ENCODE measurements at places on chromosomes 5 and 9.
A peak's percentile ranks its signal among the peaks of the same experiment; 100 is the strongest.

DNA sequence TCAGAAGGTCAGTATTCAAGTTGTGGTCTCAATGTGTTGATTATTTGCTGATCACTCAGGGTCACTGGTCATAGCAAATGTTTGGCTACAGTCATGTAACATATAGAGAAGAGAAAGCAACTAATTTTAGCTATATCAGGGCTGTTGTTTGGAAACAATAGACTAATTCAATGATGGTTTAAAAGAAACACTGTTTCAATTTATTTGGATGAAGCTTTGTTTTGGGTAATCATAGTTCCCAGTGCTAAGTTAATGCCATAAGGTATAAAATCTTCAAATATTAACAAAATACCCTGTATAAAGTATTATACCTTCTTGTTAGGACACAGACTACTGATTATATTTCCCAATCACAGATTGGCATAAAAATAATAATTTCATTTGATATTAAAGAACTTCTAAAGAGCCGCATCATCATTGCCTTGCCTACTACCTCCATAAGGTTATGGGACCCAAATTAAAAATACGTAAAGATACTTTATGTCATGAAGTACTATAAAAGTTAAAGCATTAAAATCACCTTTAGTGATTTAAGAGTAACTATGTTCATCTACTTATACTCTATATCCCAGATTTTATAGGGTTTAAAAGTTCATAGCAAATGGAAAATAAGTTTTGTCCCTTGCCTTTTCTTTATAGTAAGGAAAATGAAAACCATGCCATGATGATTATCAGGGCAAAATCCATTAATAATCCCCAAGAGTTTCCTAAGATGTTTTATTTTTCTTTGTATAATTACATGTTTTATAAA lies 6.0 kb downstream of the NR3C1 start:
- no peak for DNase-seq

GRCh38 chr5:54673523-54674225 lies 156.1 kb downstream of the SNX18 start:
- DNase-seq = no peak

- no peak for DNase-seq
Measured at GRCh38 chr5:67163863-67164595, 32.6 kb downstream of the CD180 start.

DNA sequence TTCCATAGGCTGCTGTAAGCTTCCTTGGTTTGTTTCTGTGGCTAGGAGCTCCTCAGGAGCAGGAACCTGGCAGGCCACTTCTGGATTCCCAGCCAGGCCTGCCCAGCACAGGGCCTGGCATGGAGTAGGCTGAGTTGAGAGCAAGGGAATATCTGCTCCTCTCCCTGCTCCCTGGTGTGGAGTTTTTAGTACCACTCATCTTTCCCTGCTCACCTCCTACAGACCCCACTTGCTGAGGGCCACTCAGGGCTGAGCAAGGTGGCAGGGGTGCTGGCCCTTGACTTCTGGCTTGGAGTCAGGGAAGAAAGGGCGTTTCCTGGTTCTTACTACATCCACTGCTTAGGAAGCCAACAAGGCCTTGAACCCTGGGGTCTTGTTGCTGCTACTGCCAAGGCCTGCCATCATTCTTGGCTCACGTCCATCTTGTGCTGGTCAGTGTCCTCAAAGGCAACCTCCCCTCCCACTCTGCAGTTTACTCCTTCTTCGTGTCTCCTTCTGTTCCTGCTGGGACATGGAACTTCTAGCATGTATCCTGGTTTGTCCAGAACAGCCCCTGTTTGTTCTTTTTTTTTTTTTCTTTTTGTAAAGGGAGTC lies 54.9 kb downstream of the PSD2 start:
- DNase-seq = no peak

DNA sequence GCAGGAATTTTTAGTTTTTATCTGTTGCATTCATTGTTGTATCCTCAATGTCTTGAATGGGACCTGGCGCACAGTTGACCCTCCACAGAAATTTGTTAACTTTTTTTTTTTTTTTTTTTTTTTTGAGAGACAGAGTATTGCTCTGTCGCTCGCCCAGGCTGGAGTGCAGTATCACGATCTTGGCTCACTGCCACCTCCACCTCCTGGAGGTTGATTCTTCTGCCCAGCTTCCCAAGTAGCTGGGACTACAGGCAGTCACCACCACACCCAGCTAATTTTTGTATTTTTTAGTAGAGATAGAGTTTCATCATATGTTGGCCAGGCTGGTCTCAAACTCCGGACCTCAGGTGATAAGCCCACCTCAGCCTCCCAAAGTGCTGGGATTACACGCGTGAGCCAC lies 205.9 kb downstream of the ROR2 start:
- DNase-seq = no peak

DNA sequence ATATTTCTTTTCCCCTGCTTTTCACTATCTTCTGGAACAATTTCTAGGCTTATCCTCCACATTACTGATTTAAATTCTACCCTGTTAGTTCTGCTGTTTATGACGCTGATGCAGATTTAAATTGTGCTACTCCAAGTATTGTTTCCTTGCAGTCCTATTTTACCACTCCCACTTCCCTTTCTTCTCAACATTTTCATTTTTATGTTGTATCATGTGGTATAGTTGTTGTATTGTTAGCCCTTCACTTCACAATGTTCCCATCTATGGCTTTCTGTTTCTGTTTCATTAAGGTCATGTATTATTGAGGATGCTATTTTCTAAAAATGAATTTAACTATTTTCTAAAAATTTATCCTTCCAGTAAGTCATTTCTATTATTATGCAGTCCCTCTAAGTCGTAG lies 254.4 kb downstream of the NDUFS4 start:
- DNase-seq = no peak

- peak; percentile 77 for DNase-seq
Measured at GRCh38 chr9:82170866-82171265, 182.3 kb downstream of the SPATA31D1 start.

- no peak for DNase-seq
Measured at GRCh38 chr5:163475411-163475810, 15.0 kb downstream of the HMMR start.

DNA sequence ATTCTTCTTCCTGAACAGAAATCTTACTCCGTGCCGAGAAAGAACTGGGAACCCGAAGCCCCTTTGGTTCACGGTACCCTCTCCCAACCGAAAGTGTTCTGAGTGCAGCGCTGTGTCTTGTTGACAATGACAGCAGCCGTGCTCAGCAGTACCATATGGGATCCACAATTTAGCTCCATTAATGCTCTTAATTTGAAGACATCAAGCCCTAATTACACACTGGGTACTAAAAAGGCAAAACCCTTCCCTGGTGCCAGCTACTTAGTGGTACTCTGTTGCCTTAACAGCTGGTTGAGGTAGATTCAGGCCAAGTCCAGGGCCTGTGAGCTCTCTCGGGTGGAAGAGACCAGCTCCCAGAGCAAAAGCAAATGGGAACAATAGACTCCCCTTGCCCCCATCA lies 24.5 kb downstream of the DDX31 start:
- DNase-seq = no peak

- no peak for DNase-seq
Measured at GRCh38 chr9:33082538-33083326, 6.3 kb upstream of the SMU1 start.

DNA sequence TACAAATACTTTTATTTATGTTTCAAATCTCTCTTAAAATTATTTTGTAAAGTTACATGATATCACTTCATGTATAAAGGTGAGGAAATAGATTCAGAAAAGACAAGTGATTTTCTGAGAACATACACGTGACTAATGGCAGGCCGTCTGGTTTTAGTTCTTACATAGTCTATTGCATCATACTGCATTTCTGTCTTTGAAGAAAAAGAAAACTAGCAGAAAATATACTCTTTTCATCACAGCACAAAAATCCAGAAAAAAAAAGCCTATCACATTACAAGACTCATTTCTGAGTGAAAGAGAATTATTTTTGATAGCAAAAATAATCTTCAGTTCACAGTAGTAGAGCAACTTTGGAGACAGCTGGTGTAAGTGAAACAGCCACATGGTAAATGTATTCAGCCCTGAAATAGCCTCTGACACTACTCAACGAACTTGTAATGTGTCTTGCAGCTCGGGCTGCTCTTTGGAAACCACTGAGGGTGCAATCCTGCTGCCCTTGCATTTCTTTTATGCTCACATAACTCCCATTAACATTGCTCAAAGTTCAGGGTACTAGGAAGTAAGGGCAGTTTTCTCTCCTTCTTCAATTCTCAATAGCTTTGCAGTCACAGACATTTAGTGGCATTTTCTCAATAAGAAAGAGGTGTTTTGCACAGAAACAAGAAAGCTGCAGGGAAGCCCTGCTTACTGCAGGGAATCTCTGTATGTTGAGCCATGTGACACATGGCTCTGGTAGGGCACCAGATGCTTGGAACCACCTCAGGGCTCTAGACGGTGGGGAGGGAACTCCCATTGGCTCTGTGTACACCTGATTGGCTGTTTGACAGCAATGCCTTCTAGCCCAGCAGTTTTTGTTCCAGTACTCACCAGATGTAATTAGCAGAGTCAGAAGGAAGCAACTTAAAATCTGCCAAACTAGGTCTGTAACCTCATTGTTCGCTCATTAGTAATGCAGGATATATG lies 845.3 kb upstream of the PTPRD start:
- no peak for DNase-seq

DNA sequence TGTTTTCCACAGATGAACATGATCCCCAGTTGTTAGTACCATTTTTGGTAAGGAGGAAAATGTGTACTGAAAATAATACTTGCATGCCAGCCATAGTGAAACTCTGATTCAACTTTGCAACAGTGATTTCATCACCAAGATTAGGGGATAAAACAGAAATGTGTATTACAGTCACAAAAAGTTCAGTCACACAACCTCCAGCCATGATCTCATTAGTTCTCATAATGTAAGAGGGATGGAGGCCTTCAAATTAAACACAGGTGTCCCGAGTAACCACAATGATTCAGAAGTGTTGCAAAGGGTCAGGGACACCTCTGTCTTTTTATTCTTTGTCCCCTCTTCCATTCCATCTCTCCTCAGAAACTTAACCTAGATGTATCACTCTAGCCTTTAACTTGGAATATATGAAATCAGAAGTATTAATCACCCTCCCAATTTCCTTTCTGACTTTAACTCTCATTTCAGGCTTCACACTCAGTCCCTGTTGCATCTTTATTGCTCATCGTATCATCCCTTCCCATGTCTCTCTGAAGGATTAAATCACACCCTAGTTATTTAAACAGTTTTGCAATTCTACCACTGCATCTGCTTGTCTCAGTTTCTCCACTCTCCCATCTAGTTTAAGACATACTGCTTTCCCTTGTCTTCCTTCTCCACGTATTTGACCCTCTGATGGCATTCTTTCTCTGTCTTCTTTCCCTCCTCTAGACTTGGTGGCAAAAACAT lies 291.2 kb downstream of the ADAMTS6 start:
- peak; percentile 97 for DNase-seq

DNA sequence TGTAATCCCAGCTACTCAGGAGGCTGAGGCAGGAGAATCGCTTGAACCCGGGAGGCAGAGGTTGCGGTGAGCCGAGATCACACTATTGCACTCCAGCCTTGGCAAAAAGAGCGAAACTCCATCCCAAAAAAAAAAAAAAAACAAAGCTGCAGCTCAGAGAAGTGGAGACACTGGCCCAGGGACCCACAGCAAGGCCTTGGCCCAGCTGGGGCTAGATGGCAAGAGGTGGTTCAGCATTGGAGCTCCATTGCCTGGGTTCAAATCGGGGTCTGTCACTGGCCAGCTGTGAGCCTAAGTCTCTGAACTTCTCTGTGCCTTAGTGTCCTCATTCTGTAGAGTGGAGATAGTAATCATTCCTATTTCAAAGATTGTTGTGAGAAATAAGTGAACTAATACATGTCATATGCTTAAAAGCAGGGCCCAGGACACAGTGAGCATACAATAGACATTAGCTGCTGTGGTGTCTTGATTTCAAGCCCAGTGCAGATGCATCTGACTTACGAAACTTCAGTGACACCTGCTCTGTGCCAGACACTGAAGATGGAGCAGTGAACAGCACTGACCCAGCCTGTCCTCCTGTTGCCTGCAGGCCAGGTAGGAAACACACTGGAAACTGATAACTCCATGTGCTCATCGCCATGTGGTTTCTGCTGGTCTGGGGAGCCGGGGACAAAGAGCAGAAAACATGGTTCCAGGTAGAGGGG lies 127.7 kb downstream of the C9orf50 start:
- no peak for DNase-seq

DNA sequence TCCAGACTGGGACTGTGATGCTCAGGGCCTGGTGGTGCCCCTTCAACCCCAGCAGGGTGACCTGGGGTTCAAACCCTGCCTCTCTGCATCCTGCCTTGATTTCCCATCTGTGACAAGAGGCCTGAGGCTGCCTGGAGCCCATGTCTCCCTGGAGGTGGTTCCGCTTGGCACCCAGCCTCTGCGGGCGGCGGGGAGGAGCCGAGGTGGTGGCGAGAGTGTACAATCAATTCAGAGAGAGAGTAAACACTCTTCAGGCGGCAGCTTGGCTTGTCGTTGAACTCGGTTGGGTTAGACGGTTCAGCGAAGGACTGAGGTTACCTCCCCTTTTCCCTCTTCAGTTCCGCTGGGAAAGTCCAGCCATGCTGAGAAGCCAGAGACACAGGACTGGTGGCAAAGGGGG lies 39.3 kb downstream of the NTNG2 start:
- DNase-seq = no peak
